ENCODE measurements at places on chromosomes 11 and 22. TPM values are rescaled to one million over a fixed set of nuclear protein-coding genes. Genes with fewer than 3 reads are reported as not detected.

Gene CFAP300
- 1.2 TPM for total RNA-seq

GRCh38 chr11:128687321-128687720 is 6.6 kb upstream of the FLI1 start:
- peaks cover 100% of the 10 kb centered on the region for H3K27me3 ChIP-seq
- DNase-seq: peak; percentile 84
- peak overlapping the region; percentile 69 for H3K4me3 ChIP-seq
- H3K4me1 ChIP-seq: peaks cover 68% of the 10 kb centered on the region

DNA sequence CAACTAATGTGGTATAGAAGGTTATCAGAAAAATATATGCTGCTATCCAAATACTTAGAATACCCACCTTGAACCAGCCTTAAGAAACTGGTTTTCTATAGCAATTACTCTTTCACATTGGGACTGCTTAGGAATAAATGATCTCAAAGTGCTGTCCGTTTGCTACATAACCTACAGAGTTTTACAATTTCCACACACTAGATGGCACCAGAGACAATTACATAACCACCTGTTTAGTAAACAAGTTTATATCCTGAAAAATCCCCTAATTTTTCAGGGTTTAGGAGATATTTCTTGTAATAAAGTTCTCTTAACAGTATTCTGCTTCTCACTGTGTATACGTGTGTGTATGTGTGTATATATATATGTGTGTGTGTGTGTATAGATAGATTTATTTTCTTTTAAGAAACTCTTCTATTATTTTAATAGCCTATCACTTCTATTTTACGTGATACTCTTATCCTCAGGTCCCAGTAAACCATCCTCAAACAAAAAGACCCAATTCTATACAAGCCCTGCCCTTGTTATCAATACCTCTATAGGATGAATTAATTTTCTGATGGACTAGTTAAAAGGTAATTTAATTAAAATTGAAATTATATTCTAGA is 6.7 kb upstream of the OR5I1 start:
- peak; percentile 84 for DNase-seq
- no peaks in the 10 kb centered on the region for H3K27me3 ChIP-seq
- no peaks in the 10 kb centered on the region for H3K4me1 ChIP-seq
- no peaks in the 10 kb centered on the region for H3K36me3 ChIP-seq
- H3K4me3 ChIP-seq: no peak overlapping the region

DNA sequence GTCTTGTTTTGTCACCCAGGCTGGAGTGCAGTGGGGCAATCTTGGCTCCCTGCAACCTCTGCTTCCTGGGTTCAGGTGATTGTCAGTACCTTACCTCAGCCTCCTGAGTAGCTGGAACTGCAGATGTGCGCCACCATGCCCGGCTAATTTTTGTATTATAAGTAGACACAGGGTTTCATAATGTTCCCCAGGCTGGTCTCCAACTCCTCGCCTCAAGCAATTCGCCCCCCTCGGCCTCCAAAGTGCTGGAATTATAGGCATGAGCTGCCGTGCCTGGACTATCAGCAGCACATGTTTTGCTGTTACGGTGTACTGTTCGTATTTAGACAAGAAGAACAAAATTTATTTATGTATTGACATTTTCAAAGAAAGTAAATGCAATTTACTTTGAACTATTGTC is 34.8 kb downstream of the RAB39A start:
- no peaks in the 10 kb centered on the region for H3K27me3 ChIP-seq
- no peak for DNase-seq
- H3K4me3 ChIP-seq: no peak overlapping the region
- no peaks in the 10 kb centered on the region for H3K36me3 ChIP-seq

Gene MS4A6A
- total RNA-seq: not detected

- H3K4me1 ChIP-seq: no peaks in the 10 kb centered on the region
- H3K4me3 ChIP-seq: no peak overlapping the region
- no peaks in the 10 kb centered on the region for H3K27me3 ChIP-seq
- H3K36me3 ChIP-seq: no peaks in the 10 kb centered on the region
- DNase-seq: no peak
These were observed 435.0 kb upstream of the CCDC179 start for GRCh38 chr11:23295241-23295640.

Gene MS4A7
- total RNA-seq: not detected

Gene AMPD3
- total RNA-seq: 2.1 TPM

- peaks cover 58% of the 10 kb centered on the region for H3K36me3 ChIP-seq
- no peak for DNase-seq
- H3K4me1 ChIP-seq: no peaks in the 10 kb centered on the region
- no peak overlapping the region for H3K27ac ChIP-seq
- no peak overlapping the region for H3K4me3 ChIP-seq
These were observed 128.8 kb upstream of the SORL1-AS1 start for GRCh38 chr11:121581607-121582006.

DNA sequence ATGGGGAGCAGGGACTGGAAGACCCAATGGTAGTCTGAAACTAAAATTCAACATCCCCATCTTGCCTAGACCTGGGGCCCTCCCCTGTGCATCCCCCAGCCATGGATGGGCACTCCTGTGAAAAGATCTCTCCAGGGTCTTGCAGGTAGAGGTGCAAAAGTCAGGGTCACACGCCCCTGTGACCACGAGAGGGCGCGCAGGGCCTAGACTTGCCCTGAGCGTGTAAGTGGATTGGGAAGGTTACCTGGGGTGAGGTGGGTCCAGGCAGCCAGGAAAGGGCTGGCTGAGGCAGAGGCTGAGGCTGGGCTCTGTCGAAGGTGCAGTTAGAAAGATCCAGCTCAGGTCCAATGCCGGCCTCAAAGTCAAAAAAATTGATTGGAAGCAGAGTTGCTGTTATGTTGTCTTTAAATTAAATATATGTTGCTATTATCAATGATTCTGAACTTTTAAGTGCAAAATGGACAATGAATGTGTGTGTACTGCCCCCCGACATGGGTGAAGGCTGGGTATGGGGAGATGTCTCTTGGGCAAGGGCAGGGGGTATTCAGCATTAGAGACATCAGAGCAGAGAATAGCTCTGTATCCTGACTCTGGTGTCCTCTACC is 4.8 kb upstream of the POU2F3 start:
- peaks cover 31% of the 10 kb centered on the region for H3K27me3 ChIP-seq
- peak; percentile 92 for DNase-seq
- H3K36me3 ChIP-seq: no peaks in the 10 kb centered on the region
- H3K27ac ChIP-seq: no peak overlapping the region

GRCh38 chr22:45804986-45805325 is 133.3 kb downstream of the ATXN10 start:
- H3K4me3 ChIP-seq: no peak overlapping the region
- no peak overlapping the region for H3K27ac ChIP-seq
- no peaks in the 10 kb centered on the region for H3K27me3 ChIP-seq
- DNase-seq: no peak
- no peaks in the 10 kb centered on the region for H3K36me3 ChIP-seq

GRCh38 chr11:2342981-2343380 is 34.1 kb upstream of the CD81 start:
- H3K27me3 ChIP-seq: no peaks in the 10 kb centered on the region
- no peak for DNase-seq
- no peaks in the 10 kb centered on the region for H3K36me3 ChIP-seq
- peaks cover 12% of the 10 kb centered on the region for H3K4me1 ChIP-seq

- H3K36me3 ChIP-seq: no peaks in the 10 kb centered on the region
- DNase-seq: no peak
- no peak overlapping the region for H3K4me3 ChIP-seq
These were observed 45.9 kb downstream of the ARHGAP32 start for GRCh38 chr11:129146191-129146590.

DNA sequence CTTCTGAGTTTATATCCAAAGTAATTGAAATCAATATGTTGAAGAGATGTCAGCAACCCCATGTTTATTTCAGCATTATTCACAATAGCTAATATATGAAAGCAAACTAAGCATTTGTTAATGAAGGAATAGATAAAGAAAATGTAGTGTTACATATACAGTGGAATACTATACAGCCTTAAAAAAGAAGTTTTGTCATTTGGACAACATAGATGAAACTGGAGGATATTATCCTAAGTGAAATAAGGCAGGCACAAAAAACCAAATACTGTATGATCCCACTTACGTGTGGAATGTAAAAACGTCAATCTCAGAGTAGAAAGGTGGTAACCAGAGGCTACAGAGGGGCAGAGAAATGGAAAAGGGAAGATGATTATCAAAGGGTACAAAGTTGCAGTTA is 10.2 kb downstream of the MRGPRX2 start:
- H3K27me3 ChIP-seq: no peaks in the 10 kb centered on the region
- no peaks in the 10 kb centered on the region for H3K36me3 ChIP-seq
- no peak overlapping the region for H3K4me3 ChIP-seq
- H3K4me1 ChIP-seq: no peaks in the 10 kb centered on the region
- no peak overlapping the region for H3K27ac ChIP-seq

Gene SPECC1L
- 44.7 TPM for total RNA-seq

Gene MYOD1
- not detected for total RNA-seq

Gene HEPHL1
- total RNA-seq: 0.07 TPM

- no peak overlapping the region for H3K27ac ChIP-seq
- peaks cover 35% of the 10 kb centered on the region for H3K4me1 ChIP-seq
- no peak overlapping the region for H3K4me3 ChIP-seq
- H3K27me3 ChIP-seq: peaks cover 10% of the 10 kb centered on the region
- no peak for DNase-seq
- H3K36me3 ChIP-seq: no peaks in the 10 kb centered on the region
These were observed 5.5 kb downstream of the C11orf91 start for GRCh38 chr11:33695051-33695566.
